GF-D8 (cell line): ENCODE measurements at places on chromosomes 12 and 14.

- no peak for DNase-seq
Observed at GRCh38 chr12:32826807-32827412, 69.7 kb downstream of the PKP2 start.

DNA sequence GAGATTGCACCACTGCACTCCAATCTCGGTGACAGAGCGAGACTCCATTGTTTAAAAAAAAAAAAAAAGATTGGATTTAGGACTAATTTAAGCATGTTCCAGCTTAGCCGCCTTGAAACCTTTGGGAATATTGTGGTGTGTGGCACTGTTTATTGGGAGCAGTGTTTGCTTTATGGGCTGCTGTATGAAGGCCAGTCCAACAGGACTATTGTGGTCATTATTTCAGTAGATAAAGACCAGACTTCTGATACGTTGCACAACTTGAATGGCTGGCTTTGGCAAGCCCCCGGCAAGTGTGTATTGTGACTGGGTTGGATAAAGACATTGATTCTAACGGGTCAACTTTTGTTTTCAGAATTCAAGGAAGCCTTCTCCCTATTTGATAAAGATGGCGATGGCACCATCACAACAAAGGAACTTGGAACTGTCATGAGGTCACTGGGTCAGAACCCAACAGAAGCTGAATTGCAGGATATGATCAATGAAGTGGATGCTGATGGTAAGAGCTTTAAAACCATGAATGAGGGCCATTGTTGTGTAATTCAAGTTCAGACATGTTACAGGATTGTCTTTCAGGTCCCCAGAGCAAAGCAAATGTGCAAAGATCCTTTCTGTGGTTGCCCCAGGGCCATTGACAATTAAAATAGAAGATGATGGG, 4.2 kb downstream of the CALM1 start:
- DNase-seq, result no peak

GRCh38 chr12:119902084-119902509, 25.0 kb upstream of the CIT start:
- peak; percentile 59 for DNase-seq

DNA sequence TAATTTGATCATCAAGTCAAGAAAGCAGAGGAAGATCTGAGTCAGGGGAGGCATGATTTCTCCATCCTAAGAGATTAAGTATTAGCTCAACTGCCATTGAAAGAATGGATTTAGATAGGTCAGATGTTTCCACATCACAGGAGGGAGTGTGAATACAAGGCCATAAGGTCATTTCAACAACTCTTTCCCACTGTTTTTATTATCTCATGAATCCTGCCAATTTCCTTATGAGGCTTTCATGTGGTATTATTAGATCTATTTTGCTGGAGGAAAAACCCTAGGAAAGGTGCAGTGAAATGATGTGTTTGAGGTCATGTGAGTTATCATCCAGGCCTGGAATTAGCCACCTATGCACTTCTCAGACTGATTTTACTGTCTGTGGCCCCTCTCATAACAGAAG, 269.0 kb downstream of the NOVA1 start:
- DNase-seq, result no peak

GRCh38 chr12:45703942-45704341, 25.6 kb upstream of the ARID2 start:
- DNase-seq, result no peak

DNA sequence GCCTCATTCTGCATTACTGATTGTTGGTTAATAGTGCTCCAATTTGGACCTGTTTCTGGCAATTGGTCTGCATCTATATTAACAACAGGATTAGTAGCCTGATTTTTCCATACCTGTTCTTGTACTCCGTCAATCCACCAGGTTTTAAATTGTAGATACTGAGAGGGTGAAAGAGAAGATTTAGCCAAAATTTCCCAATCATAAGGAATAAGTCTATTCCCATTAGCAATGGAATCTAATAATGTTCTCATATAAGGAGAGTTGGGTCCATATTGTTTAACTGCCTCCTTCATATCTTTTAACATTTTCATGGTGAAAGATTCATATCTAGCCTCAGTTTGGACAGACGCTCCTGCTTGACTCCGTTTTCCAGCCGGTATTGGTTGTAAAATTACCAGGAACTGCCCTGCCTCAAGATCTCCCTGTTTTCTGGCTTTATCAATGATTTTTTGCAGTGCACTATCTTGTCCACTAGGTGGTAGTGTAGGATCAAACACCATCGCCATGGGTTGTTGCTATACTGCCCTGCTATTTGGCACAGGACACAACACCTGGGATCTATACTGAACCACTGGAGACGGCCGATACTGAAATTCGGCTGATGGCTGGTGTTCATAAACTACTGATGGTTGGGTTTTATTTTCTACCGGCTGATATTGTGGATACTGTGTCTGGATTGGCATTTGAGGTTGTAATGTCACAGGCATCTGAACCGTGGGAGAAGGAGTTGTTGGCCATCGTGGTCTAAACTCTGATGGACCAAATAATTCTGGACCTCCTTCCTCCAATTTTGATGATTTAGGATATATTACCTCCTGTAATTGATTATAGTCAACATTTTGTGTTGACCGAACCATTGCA, 25.2 kb downstream of the DHRS4L2 start:
- peak; percentile 12 for DNase-seq

GRCh38 chr12:53180931-53181645, 363 bp upstream of the CSAD start:
- peak; percentile 45 for DNase-seq

DNA sequence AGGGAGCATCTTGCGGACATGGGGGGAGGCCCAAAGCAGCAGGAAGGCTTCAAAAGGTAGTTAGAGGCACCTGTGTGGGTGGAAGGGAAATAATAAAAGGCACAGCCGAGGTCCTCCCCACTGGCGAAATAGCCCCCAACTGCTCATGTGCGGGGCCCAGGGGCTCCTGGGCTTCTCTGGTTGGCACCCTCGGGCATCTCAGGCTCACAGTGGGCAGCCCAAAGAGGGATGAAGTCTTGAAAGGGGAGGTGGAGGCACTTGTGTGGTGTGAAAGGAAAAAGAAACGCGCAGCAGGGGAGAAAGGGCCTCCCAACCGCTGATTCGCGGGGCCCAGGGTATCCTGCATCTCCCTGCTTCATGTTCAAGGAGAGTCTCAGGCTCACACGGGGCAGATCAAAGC, 579.4 kb downstream of the ALG10 start:
- DNase-seq, result no peak

- no peak for DNase-seq
Observed at GRCh38 chr14:94682061-94682516, 69.9 kb downstream of the SERPINA3 start.

GRCh38 chr12:122081697-122082221, 3.2 kb downstream of the MLXIP start:
- DNase-seq, result peak; percentile 86

GRCh38 chr12:112868459-112869041, 38.2 kb upstream of the OAS1 start:
- DNase-seq, result no peak

DNA sequence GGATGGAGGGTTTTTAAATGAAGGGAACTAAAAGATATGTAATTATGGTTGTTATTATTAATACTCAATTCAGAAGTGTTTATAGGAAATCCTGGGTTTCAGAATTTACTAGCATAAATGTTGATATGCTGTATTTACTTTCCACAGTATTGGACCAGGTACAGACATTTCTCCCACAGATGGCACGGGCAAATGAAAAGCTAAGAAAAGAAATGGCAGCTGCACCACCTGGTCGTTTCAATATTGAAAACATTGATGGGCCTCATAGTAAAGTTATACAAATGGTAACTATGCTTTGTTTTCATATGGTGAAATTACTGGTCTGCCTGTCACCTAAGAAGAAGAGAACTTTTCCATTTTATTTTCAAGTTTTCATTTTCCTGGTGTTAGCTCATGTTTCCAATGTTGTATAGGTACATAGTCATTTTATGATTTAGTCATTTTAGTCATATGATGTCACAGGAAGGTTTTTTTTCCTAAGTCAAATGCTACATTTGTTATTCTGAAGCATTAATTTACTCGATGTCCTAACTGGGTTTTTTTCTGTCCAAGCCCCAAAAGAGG, 5.5 kb downstream of the NOPCHAP1 start:
- DNase-seq, result no peak

DNA sequence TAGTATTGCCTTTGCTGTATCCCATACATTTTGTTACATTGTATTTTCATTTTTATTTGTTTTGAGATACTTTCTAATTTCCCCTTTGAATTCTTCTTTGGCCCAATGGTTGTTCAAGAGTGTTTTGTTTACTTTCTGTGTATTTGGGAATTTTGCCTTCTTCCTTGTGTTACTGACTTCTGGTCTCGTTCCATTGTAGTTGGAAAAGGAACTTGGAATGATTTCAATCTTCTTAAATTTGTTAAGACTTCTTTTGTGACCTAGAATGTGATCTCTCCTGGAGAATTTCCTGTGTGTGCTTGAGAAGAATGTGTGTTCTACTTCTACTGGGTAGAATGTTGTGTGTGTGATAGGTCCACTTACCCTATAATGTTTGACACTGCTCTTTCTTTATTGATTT, 304.4 kb upstream of the RTL1 start:
- DNase-seq, result no peak

- no peak for DNase-seq
Observed at GRCh38 chr12:102753802-102754201, 163.2 kb downstream of the PAH start.

GRCh38 chr12:4143896-4144295, 129.7 kb upstream of the CCND2 start:
- DNase-seq, result no peak

GRCh38 chr14:96754162-96754844, 42.9 kb upstream of the VRK1 start:
- no peak for DNase-seq

- peak; percentile 24 for DNase-seq
Observed at GRCh38 chr12:130335517-130336392, 1.9 kb upstream of the PIWIL1 start.

DNA sequence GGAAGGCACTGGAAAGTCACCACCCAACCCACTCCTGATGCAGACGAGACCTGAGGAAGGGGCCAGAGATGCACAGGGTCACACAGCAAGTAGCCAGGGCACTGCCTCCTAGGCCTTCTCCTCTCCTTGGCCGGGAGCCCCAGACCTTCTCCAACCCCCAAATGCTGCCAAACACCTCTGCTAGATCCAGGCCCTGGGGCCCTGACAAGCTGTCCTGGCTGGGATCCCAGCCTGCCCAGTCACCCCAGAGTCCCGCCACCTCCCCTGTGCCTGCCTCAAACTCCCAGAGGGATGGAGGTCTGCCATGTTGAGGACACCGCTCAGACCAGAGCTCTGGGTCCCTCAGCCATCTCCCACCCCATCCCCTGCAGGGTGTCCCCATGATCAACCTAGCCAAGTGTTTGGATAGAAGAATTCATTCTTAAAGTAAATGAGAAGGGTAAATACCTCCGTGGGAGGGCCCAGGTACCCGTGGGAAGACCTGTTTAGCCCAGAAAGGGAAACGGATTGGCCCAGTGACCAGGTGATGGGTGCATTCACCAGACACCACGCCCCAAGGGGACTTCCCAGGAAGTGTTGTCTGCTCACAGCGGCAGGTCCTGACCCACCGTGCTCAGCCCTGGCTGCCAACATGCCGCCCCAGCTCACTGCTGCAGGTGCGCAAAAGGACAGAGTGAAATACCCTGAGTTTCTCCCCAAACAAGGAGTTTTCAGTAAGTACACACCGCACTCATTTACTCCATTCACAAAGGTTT, 4.6 kb upstream of the DIO3 start:
- DNase-seq, result no peak

DNA sequence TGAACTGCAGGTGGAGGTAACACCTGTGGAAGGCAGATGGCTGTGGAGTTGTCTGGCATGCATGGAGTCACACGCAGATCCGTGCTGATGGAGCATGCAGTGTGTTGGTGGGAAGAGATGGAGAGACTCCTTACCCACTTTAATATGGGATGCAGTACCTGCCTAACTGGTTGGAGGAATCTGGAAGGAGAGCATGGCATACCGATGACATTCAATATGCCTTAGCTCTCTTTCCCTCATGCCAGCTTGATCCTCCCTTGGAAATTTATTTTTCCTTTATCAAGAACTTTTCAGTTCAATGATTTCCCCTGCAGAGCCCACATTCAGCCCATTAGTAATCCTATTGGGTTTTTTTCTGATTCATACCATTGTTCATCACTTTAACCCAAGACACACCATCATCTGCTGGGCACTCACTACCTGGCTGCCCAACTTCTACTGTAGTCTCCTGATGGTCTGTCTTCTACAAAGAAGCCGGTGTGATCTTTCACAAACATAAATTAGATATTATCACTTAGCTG, 25.9 kb upstream of the NR2C1 start:
- DNase-seq, result no peak

DNA sequence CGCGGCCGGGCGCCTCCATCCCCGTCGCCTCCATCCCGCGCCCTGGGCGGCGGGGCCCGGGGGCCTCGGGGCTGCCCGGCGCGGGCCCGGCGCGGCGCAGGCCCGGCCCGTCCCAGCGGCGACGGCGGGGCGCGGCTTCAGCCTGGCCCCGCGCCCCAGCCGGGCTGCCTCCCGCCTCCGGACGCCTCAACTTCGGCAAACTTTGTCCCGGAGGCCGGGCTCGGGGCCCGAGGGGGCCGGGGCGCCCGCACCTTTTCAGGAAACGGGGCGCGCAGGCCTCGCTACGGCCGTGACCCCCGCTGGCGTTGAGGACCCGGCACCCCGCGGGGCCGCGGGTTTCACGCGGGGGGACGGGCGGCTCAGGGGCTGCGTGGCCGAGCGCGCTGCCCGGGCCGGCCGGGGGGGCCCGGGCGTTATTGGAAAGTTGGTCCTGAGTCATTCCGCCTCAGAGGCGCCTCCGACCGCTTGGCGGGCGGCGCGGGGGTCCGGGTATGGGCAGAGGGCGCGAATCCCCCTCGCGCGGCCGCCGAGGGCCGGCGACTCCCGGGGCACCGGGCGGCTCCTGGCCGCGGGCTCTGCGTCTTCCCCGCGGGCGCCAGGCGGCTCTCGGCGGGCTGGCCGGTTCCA, 575 bp downstream of the TRAF3 start:
- no peak for DNase-seq
